ENCODE measurements at places on chromosomes 5 and 9.

- no peak for DNase-seq
Observed at GRCh38 chr5:72267685-72268084, 52.4 kb downstream of the MRPS27 start.

DNA sequence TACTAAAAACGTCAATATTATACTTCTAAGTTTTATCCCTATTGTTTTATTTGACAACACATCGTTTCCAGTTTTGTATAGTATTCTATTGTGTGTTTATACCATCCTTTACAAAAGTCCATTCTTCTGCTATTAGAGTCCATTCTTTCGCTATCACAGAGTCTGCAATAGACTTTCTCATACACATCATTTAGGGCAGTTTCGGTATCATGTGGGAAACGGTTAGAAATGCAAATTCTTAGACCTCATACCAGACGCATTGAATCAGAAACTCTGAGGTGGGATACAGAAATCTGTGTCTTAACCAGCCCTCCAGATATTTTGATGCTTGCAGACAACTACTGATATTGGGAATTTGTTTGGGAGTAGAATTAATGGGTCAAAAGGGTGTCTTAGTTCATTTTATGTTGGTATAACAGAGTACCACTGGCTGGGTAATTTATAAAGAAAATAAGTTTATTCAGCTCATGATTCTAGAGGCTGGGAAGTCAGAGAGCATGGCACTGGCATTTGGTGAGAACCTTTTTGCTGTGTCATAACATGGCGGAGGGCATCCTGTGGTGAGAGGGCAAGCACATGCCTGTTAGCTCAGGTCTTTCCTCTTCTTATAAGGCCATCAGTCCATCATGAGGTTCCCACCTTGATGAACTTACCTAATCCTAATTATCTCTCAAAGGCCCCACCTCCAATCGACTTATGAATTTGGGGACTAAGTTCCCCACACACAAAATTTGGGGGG lies 21.1 kb downstream of the CARTPT start:
- DNase-seq, result no peak

DNA sequence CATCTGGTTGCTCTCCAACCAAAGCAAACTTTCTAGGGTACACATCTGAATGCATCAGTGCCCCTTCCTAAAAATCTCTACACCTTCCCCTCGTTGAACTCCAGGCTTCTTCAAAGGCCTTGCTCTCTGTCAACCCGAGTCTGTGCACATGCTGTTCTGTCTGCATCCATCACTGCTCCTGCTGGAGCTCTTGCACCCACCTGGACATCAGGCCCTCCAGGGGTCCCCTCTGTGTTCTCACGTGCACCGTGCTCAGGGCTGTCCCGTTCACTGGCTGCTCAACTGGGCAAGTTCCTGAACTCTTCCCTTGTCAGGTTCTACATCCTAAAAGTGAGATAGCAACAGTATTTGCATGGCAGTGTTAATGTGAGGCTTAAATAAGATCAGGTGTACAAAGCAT lies 62.7 kb upstream of the ANGPTL2 start:
- no peak for DNase-seq

DNA sequence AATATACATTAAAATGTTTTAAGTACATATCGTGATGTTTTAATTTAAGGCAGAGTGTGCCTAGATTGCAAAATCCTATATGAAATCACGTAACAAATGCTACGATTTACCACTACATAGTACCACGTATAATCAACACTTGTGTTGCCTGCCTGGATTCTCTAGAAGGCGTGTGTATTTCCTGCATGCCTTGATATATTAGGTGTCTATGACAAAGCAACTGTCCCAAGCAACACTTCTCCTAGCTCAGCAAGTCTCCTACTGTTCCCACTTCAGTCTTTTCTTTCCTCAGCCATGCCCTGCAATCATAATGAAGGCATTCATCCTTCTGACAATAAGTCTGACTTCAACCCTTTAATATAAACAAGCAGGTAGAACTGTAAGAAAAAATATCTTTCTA lies 89.6 kb downstream of the PTPRD start:
- DNase-seq, result no peak

DNA sequence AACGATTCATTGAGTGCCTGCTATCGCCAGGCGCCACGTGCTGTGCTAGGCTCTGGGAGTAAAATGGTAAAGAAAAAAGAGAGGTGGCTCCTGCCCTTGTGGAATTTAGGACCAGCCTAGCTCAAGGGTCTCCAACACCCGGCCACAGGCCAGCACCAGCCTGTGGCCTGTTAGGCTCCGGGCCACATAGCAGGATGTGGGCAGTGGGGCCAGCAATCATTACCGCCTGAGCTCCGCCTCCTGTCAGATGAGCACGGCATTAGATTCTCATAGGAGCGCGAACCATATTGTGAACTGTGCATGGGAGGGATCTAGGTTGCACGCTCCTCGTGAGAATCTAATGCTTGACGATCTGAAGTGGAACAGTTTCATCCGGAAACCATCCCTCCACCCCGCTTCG lies 1.5 kb downstream of the RMRP start:
- DNase-seq, result no peak

DNA sequence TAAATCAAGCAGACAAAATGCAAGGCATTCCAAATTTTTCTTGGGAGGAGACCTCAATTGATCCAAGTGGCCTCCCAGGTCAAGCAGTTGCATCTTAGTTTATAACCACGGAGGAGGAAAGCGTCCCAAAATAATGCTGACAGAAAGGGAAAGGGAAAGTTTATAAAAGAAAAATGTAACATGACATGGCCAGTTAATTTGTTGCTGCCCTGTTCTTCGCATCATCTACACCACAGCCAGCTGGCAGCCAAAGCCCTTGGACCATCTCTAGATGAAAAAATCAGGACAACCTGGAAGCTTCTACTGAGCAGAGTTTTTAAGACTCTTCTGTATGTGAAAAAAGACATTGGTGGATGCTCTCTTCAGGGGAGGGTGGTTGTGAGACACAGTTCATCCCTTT lies 128.8 kb upstream of the FBXL7 start:
- DNase-seq, result no peak

DNA sequence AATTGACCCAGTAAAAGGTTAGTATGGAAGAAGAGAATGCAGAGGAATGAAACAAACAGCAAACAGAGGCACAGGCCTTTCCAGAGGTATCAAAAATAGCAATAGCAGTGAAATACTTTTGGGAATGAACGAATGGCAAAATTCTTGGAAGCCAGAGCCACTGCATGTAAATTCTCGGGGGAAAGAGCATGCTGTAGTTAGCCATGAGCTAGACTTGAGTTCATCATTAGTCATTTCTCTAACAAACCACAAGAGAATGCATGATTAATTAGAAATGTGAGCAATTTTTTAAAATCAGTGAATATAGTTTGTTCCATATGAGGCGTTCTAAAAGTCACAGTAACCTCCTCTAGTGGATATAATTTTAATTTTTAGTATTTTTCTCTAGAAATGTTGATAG lies 170.3 kb upstream of the PRR16 start:
- DNase-seq, result no peak
